ENCODE measurements at places on chromosomes 4 and X.

DNA sequence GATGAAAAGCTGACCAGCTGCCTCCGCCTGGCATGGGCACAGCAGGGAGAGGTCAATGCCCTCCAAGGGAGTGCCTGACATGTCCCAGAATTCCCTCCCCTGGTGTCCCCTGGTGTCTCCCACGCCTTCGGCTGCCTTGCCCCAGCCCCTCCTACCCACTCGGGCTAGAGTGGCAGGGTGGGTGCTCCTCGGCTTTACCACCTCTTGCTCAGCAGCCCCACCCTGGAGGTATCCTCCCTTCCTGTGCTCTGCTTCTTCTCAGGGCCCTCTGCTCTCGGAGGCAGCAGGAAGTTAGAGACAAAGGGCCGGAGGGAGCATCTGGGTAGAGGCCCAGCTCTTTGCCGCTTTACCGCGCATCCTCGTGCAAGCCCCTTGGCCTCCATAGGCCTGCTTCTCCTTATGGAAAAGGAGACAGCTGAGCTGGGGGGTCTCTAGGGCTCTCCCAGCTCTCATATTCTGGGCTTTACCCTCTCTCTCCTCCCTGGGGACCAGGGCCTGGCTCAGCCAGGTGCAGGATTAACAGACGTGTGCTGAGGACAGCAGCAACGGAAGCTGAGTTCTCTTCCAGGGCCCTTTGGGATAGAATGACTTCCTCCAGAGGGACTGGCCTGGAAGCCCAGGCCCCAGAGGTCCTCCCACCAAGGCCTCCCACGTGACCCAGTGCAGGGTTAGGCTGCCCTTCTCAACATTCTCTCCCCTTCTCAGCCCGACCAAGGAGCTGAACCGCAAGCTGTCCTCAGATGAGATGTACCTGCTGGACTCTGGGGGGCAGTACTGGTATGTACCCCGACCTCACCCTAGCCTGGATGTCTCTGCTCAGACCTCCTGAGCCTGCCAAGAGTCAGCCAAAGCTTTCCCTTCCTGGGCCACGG is 17.2 kb downstream of the XPNPEP2 start:
- no peak for ATAC-seq

- peak; percentile 13 for ATAC-seq
Measured at GRCh38 chr4:79178760-79179159, 147.1 kb downstream of the NAA11 start.

GRCh38 chrX:24702362-24703184 is 8.9 kb downstream of the POLA1 start:
- no peak for ATAC-seq

GRCh38 chrX:31287861-31288260 is 216.0 kb upstream of the FTHL17 start:
- no peak for ATAC-seq

GRCh38 chr4:30385650-30386049 is 334.5 kb upstream of the PCDH7 start:
- ATAC-seq: no peak

- peak; percentile 95 for ATAC-seq
Measured at GRCh38 chr4:112817933-112818593, 181.1 kb downstream of the LARP7 start.

GRCh38 chr4:156654410-156654809 is 317.2 kb downstream of the PDGFC start:
- no peak for ATAC-seq

DNA sequence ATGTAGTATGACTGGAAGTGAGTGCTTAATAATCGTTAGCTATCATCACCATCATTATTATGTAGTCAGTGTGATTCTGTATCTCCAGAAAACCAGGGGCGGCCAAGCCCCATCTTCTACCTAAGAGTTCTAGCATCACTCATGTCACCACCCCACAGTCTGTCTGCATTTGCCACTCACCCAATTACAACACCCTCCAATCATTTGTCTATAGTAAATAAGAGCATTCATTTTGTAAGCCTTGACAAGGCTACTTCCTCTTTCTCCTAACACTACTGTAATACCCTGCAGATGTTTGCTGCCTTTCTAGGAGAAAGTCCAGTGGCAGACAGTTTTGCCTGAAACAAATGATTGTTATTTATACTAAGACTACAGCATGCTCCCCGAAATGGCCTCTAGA is 15.8 kb upstream of the IL21 start:
- ATAC-seq: no peak

- no peak for ATAC-seq
Measured at GRCh38 chr4:110106931-110107296, 91.5 kb downstream of the ELOVL6 start.

DNA sequence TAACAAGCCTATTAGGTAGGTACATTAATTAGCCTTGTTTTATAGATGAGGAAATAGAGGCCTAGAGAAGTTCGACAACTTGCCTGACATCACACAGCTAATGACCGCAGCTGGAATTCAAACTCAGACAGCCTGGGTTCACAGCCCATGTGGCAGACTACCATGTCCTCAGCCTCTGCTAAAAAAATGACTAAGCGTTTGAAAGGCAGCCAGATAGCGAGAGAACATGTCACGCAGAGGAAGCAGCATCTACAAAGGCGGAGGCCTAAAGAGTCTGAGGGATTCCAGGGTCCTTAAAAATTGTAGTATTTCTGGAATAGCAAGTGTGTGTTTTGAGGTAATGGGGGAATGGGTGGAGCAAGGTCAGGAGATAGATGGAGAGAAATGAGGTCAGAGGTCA is 33.2 kb upstream of the BMP15 start:
- no peak for ATAC-seq

DNA sequence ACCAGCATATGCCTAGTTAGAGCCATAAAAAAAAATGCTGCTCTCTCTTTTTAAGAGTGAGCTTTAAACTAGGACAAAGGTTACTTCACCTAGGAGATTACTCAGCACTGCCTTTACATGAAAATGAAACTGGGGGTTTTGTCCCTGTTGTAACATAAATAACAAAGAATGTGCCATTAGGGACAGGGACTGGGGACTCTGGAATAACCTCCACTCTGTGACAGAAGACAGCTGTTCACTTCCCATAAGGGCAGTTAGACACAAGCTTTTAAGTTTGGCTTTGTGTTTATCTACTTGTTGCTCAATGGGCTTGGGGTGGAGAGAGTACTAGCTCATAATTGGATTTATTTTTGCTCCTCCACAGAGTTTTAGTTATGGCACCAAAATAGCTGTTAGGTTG is 11.9 kb downstream of the ENPEP start:
- ATAC-seq: peak; percentile 82

DNA sequence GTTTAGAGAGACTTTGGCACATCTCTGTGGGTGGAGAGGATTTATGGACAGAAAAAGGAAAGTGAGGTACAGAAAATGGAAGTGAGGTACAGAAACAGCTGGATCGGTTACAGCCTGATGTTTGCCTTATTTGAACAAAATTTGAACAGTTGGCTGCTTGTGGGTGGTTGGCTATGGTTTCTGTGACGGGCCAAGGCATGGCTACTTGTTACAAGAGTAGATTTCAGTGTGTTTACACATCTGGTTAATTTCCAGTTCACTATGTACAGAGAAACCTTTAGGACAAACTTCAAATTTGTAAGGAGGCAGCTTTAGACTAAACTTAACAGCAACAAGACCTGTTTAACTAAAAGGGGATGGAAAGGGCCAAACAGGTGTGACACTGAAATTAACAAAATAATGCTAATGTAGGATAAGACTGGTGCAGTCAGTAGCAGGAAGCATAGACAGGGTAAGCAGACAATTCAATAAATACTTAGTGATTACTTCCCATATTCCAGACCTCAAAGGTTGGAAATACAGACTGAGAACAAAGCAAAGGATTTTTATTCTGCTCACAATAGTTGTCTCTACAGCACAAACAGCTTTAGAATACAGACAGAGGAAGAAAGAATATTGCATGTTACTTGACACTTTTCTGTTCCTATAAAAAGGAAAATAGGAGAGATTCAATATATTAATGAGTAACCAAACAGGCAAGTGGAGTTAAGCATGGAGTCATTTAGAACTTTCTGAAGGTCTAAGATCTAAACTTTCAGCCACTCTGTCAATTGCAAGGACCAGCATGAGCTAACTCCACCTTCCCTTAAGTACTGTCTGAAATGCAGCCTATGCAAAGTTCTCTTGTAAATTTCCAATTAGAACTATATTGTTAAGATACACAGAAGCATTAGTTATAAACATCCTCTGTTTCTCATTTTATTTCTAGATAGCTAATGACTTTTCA is 294.4 kb upstream of the FAT4 start:
- no peak for ATAC-seq

DNA sequence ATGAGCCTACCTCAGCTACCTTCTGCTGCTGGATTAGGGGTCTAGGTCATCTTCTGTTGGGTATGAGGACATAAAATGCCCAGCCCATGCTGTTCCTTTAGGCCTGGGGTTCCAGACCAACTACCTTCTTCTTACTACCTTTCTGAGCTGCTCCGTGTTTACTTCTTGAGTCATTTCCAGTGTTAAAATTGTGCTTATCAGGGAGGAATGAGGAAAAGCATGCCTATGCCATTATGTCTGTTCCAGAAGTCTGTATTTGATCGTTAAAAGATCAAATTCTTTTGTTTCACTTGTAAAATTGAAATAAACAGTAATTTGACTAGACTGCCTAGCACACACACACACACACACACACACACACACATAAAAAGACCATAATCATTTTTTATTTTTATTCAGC is 1912.7 kb upstream of the TENM3 start:
- no peak for ATAC-seq

GRCh38 chr4:115154826-115155225 is 41.4 kb upstream of the NDST4 start:
- no peak for ATAC-seq

- ATAC-seq: no peak
Measured at GRCh38 chr4:86184901-86185285, 175.0 kb downstream of the MAPK10 start.

DNA sequence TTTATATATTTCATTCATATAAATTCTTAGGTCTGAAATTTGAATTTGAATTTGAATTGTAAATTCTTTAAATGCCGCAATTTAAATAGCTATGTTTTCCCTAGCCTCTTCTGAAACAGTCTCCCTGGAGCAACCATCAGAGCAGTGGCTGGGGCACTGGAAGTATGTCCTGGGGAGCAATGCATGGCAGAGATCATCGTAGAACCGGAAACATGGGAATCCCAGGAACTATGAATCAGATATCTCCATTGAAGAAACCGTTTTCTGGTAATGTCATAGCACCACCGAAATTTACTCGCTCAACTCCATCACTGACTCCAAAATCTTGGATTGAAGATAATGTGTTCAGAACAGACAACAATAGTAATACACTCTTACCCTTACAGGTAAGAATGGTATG is 4.9 kb downstream of the CPEB2 start:
- ATAC-seq: no peak
